ENCODE measurements at places on chromosomes 7 and 10.

GRCh38 chr10:114631666-114632417 lies 26.2 kb downstream of the ABLIM1 start:
- DNase-seq, result no peak

- no peak for DNase-seq
Measured at GRCh38 chr10:121422096-121422495, 176.1 kb downstream of the FGFR2 start.

- no peak for DNase-seq
Measured at GRCh38 chr7:55776196-55776595, 86.4 kb downstream of the SEPTIN14 start.

DNA sequence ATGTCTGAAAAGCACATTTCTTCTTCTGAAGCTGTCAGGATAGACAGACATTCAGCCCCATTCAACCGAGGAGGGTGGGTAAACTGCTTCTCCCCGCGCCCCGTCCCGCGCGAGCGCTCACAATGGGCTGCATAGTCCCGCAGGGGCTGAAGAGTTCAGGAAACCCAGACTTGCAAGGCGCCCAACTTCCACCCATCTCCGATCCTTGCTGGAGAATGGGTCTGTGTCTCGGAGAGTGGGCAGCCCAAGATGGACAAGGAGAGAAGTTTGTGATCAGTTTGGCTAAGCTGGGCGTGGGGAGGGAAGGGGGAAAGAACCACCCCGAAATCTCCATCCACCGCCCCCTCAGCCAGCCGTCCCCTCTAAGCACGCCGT lies 686 bp downstream of the AASS start:
- DNase-seq, result no peak

GRCh38 chr7:50369143-50370026 lies 64.9 kb downstream of the IKZF1 start:
- peak; percentile 13 for DNase-seq

DNA sequence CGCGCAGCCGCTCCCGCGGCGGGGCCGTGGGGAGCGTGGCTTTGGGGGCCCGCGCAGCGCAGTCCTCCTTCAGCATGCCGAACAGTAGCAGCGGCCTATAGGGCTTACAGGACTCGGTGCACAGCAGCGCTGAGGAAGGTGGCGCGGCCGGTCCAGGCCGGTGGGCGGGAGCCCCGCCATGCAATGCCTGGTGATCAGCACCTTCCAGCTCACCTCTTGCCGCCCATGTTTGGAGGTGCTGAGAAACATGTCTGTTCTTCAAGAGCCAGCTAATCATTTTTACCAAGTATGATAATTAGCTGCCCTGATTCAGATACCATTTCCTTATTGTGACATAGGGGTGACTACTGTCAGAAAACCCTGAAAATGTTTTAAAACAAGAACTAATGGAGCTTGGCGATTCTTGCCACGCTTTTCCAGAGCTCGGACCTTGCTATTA lies 33.5 kb upstream of the SFTPD start:
- no peak for DNase-seq
